T-helper 1 cell (primary cell): ENCODE measurements at places on chromosomes 11 and 22.

- no peak for DNase-seq
Observed at GRCh38 chr11:77146261-77147035, 18.4 kb downstream of the MYO7A start.

DNA sequence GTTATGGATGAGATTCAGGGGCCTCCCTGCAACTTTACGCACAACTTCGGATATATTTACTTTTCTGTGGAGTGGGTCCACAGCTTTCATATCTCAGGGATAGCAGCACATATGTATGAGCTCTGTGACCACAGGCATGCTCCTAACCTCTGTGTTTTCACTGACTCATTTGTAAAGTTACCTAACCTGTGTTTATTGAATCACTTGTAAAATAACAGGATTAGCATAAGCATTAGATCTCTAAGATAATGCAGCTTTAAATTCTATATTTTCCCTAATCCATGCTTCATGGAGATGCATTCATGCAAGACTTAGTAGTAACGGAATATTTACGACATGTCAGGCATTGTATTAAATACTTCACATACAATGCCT, 47.9 kb upstream of the DDI1 start:
- no peak for DNase-seq

GRCh38 chr22:35995348-35995747, 33.3 kb downstream of the RBFOX2 start:
- no peak for DNase-seq

DNA sequence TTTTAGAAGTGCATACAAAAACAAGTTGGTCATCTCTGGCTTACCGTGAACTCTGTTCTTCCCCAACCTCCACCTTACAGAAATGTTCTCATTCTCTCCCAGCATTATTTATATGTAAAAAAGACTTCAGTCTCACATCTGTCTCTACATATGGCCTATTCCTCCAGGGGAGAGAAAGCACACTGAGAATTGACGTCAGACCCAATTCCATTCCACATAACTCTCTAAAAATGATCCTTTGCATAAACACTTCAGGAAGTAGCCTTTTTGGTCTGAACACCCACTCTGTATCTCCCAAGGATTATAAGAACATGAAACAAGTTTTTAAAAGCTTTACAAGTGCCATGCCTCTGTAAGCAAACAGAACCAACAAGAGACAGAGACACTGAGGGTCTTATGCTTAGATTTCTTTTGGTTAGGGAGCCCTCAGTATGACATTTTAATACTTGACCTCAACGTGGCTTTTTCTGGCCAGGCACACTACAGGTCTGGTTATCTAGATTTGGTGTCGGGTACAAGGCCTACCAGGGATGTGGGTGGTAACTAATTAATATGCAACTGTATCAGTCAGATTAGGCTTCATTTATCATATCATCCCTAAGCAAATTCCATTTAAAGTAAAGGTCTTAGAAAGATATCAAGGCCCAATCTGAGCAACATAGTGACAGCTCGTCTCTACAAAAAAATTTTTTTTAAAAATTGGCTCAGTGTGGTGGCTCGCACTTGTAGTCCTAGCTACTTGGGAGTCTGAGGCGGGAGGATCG, 48.5 kb upstream of the PPP2R1B start:
- DNase-seq: no peak

- no peak for DNase-seq
Observed at GRCh38 chr11:92391364-92391763, 166.7 kb downstream of the FAT3 start.

DNA sequence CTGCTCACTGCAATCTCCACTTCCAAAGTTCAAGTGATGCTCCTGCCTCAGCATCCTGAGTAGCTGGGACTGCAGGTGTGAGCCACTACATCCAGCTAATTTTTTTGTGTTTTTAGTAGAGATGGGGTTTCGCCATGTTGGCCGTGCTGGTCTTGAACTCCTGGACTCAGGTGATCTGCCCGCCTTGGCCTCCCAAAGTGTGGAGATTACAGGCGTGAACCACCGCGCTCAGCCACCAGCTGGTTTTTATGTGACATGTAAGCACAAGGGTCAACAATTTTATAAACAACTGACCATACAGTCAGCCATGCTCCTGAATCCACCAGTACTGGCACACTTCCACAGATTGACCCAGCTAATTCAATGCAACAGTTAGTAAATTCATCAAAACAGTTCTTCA, 526.3 kb upstream of the LRRC4C start:
- DNase-seq: no peak

- no peak for DNase-seq
Observed at GRCh38 chr11:20311444-20311843, 52.1 kb upstream of the HTATIP2 start.

DNA sequence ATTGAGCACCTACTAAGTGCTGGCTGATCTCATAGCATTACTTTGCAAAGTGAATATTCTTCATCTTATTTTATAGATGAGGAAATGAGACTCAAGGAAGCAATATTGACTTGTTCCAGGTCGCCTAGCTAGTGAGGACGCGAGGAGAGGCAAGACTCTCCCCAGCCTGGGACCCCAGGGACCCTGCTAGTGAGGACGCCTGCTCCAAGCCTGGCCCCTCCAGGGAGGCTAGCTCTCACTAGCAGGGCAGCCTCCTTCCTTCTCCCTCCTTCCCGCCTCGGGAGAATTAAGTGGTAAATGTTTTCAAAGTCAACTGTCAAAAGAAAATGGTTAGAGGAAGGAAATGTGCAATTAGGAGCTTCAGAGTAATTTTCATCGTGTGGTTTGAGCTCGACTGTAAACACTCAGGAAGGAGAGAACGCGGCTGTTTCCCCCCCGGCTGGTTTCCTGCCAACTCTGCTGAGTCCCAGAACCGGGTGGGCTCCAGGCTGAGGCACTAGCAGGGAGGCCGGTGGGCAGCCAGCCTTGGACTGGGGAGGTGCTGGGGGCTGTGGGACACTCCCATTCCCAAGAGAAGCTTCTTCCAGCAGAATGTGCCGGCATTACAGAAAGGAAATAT, 17.9 kb downstream of the MYEOV start:
- DNase-seq: no peak

DNA sequence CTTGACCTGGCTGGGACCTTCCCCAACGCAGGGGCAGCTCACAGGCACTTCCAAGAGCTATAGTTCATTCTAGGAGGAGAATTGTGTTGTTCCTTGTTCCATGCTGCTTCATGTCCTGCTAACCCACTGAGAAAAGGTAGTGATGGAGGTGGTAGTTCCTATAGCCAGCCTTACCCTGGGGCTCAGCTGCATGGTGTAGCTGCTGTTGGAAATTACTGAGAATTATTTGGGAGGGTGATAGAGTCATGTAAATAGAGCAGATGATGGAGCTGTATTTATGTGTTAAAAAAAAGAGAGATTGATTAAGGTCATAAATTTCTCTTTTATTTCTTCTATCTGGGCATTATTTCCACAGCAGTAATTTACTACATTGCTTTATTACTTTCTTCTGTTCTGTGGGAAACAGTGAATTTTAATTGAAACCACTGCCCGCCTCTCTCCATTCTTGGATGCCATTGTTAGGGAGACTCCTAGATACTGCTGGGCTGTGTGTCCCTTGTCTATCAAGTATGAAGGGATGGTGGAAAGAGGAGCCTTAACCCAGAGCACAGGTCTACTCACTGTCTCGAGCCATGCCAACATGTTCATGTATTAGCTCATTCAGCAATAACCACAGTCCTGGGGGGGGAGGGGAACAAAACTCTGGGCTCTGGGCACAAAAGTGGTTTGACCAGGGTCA, 309.2 kb downstream of the FAT3 start:
- DNase-seq: no peak

DNA sequence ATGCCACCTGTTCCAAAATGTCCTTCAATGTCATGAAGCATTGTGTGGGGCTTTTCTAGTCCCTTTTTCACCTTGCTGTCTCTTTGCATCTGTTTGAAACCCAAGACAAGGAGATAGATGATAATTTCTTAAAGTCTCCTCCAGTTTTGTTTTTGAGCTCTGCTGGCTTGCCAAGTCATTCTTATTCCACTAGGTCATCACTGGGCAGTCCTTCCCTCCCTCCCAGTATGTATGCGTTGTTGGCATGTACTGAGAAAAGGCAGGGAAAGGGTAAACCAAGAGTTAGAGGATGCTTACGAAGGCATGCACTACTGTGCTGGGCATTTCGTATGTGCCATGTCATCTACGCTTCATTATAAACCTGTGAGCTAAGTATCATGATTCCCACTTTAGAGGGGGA, 78.6 kb downstream of the PARVA start:
- no peak for DNase-seq

DNA sequence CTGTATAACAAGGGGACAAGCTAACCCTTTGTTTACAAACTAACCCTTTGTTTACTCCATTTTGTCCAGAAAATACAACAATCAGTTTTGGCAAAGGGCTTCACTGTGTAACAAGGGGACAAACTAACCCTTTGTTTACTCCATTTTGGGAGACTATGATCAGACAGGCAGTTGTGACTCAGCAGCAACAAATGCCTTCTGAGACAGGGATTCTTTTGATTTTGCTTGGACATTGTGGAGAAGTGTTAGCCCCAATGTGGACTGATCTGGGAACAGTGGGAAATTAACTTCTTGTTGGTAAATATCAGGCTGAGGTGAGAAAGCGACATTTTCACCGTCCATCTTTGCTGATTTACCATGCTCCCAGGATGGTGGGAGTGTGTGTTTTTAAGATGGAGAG, 983 bp downstream of the EHF start:
- DNase-seq: no peak

- DNase-seq: no peak
Observed at GRCh38 chr11:45959851-45960250, 37.4 kb downstream of the LARGE2 start.

GRCh38 chr22:40853961-40854360, 2.5 kb downstream of the ST13 start:
- no peak for DNase-seq

GRCh38 chr11:57237204-57237681, at the start of gene APLNR:
Gene APLNR (minus strand): TSS chr11:57237250. CDS start chr11:57237004, 246 bp downstream.
- DNase-seq: no peak

- no peak for DNase-seq
Observed at GRCh38 chr22:36644333-36644757, 59.2 kb downstream of the CACNG2 start.

GRCh38 chr22:49373289-49373666, 454.4 kb downstream of the BRD1 start:
- DNase-seq: no peak

GRCh38 chr22:20033045-20033706, 12.3 kb downstream of the TANGO2 start:
- no peak for DNase-seq

- DNase-seq: no peak
Observed at GRCh38 chr11:108871867-108872266, 207.0 kb downstream of the DDX10 start.

GRCh38 chr11:35425603-35426212, 6.3 kb upstream of the SLC1A2 start:
- no peak for DNase-seq

DNA sequence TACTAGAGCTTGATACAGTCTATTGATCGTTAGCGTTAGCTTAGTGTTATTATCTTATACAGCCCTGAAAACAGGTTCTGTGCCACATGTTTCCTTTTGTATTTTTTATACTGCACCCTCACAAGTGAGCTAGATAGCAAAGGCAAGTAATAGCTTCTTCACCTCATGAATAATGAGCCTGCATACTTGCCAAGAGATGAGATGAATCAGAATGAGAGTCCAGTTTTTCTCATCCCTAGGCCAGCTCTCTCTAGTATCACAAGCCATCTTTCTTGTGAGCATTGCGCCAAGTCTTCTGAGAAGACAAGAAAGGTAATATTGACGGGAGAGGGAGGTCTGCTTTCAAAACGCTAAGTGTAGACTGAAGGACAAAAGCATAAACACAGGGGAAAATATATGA, 8.7 kb upstream of the CARD18 start:
- no peak for DNase-seq

DNA sequence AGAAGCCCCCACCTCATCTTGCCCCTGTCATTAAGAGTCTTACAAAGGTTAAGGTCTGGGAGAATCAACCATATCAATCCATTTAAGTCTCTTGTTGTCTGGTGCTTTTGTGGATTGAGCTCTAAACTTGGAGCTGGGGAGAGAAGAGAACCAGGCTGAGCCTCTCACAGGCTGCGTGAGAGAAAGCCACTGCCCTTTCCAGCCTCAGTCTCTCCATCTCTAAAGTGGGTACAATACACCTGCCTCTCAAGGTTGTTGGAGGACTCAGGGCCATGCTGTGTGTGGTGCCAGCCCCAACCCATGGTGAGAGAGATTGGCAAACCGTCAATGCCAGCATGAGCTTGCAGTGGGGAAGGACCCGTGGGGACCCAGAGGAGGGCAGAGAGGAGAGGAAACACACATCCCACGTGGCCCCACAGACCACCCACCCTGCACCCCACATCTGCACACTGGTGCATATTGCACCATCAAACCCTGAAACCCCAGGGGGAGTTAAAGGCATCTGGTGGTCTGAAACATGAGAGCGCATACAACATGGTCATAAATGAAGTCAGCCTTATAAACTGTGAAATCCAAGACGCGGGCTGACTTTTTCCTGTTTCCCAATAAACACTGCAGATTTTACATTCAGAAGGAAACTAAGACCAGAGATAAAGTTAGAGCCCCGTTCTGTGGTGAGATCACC, 27.5 kb upstream of the FBLN1 start:
- no peak for DNase-seq

DNA sequence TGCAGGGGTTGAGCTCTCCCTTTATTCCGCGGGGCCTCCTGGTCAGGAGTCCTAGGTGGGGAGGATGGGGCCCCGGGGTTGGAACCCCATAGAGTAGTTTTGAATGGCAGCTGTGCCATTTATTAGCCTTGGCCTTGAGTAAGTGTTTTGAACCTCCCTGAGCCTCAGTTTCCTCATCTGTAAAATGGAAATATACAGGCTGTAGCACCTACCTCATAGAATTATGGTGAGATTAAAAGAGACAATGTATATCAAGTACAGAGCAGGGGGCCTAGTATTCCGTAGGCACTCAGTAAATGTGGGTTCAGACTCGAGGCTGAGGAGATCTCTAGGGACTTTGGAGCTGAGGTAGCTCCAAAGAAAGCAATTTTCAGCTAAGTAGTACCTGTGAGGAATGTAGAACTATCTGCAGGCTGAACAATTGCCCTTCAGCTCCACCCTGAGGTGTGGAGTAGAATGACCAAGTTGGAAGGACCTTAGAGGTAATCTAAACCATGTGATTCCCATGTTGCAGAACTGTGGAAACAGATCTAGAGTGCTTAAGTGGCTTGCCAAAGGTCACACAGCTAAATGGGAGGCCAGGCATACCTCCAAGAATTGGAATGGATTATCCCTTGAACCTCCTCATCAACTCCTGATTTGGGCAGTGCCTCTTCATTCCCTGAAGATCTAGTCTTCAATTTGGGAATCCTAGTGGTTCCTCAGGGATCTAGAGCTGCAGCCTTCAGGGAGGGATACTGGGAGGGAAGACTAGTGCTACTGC, 682 bp downstream of the PGAP2 start:
- peak; percentile 34 for DNase-seq

GRCh38 chr11:122098261-122098980, 17.6 kb downstream of the BLID start:
- no peak for DNase-seq

- DNase-seq: no peak
Observed at GRCh38 chr11:66324664-66325063, 7.8 kb upstream of the CD248 start.

DNA sequence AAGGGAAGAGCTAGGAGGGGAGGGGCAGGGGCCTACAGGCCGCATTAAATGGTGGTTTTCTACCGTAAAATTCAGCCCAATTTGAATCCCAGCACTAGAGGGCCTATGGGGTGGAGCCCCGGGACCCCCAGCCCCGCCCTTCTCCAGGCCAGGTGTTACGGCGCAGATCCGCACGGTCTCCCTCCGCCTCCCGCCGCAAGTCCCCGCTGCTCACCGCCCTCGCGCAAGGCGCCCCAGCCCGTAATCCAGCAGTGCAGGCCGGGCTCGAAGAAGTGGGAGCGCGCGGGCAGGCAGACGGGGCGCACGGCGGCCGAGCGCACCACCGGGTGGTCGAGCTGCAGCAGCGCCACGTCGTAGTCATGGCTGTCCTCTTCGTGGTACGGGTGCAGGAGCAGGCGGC, 17.3 kb downstream of the KCTD17 start:
- no peak for DNase-seq
